SHP77 (cell line): ENCODE measurements at places on chromosomes 2 and 18.

- DNase-seq = no peak
Measured at GRCh38 chr2:65161551-65162100, 31.7 kb upstream of the RAB1A start.

DNA sequence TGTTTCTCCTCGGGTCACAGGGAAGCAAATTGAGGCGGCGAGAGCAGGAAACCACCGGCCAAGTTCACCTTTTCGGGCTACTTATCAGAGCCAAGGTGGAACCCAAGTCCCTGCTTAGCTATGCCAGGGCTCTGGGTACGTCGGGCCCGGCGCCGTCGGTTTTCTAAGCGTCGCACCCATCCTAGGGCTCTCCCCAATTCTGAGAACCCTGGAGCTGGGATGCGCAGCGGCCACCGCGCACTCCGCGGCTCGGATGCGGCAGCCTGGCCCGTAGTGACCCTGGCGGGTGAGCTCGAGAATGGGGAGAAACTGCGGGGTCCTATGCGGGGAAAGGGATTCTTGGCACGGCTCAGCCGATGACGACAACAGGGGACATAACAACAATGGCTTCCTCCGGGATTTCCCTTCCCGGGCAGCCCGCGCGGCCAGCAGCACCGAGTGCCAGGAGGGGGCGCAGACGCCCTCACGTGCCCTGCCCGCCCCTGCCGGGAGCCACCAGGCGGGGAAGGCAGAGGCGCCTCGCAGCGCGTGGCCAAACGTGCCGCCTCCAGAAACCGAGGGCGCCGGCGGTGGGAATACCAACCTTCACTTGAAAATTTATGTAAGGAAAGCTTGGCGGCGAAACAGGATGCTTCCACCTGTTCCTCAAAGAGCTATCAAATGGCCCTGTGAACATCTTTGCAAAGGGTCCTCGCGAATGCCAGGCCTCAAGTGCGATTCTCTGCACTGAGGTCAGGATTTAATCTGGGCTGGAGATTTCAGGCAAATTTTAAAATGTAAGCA is 2.1 kb upstream of the SLC30A3 start:
- peak; percentile 85 for DNase-seq

DNA sequence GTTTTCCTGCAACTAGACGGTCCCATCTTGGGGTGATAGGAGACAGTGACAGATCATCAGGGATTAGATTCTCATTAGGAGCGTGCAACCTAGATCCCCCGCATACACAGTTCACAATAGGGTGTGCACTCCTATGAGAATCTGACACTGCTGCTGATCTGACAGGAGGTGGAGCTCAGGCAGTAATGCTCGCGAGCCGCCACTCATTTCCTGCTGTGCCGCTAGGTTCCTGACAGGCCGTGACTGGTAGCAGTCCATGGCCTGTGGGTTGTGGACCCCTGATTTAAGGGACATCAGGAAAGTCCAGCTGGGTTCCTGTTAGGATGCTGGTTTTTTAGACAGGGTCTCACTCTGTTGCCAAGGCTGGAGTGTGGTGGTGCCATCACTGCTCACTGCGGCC is 48.7 kb downstream of the PTPRM start:
- no peak for DNase-seq

GRCh38 chr18:33735428-33735827 is 157.4 kb downstream of the ASXL3 start:
- DNase-seq = no peak

DNA sequence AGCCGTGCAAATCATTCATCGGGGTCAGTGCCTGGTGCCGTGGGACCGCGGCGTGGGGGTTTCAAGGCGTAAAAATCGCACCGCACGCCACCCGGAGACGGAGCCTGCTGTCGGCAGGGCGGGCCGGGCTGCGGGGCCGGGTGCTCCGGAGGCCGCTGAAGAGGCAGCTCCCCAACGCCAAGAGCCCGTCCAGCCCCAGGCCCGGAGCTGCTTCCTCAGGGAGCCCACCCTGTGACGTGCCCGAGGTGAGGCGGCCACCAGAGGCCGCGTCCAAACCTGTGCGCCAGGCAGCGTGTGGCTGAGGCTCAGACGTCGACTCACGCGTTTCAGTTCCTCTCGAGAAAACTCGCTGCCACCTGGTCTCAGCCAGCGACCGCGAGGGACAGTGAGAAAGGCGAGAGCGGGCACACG is 98.1 kb downstream of the NFATC1 start:
- no peak for DNase-seq

DNA sequence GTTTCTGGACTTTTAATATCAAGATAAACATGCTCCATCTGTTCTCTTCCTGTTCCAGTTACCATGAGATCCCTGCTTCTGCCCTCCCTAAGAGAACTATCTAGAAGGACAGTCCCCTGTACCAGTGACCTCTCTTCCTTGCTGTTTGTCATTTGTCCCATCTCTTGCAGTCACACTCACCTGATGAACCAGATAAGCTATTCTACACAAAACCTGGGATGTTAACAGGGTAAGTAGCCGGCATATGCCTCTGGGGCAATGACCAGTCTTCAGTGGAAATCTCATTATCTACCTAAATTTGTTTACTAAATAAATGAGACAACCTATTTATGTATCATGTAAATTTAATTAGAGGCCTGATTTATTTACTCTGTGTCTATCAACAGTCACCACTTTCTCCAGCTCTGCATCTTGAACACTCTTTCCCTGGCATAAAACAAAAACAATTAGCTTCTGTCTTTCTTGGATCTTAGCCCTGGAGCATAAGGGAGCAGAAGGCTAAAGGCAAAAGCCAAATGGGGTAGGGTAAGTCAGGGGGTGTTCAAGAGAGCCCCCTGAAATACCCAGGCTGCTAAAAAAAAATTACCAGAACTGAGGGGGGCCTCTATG is 337.7 kb downstream of the ALK start:
- no peak for DNase-seq

GRCh38 chr2:197786010-197786877 is 1.1 kb upstream of the BOLL start:
- no peak for DNase-seq

- DNase-seq = no peak
Measured at GRCh38 chr2:233267516-233268245, 16.2 kb downstream of the ATG16L1 start.

DNA sequence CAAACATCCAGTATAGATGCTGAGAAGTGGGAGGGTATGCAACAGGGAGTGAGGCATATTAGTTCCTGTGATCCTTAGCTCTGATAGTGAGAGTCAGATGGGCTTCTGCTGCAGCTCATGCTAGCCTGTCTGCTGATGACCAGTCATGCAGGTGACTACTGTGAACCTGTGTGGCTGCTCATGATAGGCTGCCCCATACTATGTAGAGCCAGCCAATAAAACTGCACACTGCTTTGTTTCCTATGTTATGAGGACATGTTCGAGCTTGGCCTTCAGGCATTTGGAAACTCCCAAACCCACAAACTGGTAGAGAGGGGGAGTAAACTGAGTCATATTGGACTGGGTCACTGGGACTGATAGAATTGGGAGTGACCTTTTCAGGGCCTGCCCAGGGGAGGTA is 20.1 kb upstream of the SERPINE2 start:
- no peak for DNase-seq

GRCh38 chr2:237198164-237198855 is 112.6 kb downstream of the COPS8 start:
- no peak for DNase-seq

DNA sequence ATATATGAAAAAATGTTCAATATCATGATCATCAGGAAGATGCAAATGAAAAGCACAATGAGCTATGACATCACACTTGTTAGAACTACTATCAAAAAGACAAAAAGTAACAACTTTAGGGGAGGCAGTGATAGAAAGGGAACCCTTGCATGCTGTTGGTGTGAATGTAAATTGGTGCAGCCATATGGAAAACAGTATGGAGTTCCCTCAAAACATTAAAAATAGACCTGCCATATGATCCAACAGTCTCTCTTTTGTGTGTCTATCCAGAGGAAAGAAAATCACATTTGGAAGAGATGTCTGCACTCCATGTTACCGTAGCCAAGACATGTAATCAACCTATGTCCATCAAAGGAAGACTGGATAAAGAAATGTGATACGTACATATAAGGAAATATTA is 92.3 kb upstream of the ALKAL2 start:
- DNase-seq = no peak

GRCh38 chr2:37670378-37671008 is 949 bp downstream of the CDC42EP3 start:
- no peak for DNase-seq

- DNase-seq = no peak
Measured at GRCh38 chr2:173419506-173419905, 64.8 kb downstream of the CDCA7 start.

GRCh38 chr2:56192664-56193305 is 9.0 kb downstream of the CCDC85A start:
- DNase-seq = no peak

GRCh38 chr2:159131914-159132281 is 154.6 kb downstream of the WDSUB1 start:
- no peak for DNase-seq

- no peak for DNase-seq
Measured at GRCh38 chr2:197189426-197190099, 121.0 kb downstream of the ANKRD44 start.

- no peak for DNase-seq
Measured at GRCh38 chr2:101162561-101163330, 11.6 kb upstream of the TBC1D8 start.

DNA sequence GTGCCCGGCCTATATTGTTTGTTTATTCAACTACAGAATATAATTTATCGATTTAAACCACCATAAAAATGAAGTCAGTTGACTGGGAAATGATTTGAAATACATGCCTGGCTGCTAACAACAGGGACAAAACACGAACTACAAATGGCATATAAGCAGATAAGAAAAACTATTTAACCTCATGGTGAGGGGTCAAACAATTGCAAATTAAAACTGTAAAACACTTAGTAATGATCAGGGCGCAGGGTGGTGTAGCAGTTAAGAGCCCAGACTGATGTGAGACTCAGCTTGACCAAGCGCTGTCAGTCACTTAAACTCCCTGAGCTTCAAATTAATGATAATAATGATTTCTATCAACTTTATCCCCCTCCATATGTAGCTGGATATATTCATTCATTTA is 6.7 kb downstream of the MTHFD2 start:
- no peak for DNase-seq

DNA sequence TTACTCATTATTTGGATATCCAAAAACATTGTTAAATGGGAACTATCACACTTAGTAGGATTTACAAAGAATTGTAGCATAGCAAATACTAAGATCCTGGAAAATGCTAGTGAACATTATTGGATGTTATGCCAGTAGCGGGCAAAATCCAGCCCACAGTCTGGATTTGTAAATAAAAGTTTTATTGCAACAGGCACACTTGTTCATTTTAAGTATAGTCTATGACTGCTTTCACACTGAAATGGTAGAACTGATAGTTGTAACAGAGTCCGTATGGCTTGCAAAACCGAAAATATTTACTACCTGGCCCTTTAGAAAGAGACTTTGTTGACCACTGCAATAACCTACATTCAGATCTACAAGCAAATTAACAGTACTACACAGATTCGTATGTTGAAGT is 53.6 kb downstream of the ACVR1 start:
- DNase-seq = no peak

GRCh38 chr2:119011162-119011909 is 69.3 kb downstream of the MARCO start:
- no peak for DNase-seq

- DNase-seq = no peak
Measured at GRCh38 chr18:76943542-76944339, 121.4 kb downstream of the ZNF236 start.

- DNase-seq = peak; percentile 60
Measured at GRCh38 chr2:180125245-180125962, 118.3 kb upstream of the CWC22 start.

DNA sequence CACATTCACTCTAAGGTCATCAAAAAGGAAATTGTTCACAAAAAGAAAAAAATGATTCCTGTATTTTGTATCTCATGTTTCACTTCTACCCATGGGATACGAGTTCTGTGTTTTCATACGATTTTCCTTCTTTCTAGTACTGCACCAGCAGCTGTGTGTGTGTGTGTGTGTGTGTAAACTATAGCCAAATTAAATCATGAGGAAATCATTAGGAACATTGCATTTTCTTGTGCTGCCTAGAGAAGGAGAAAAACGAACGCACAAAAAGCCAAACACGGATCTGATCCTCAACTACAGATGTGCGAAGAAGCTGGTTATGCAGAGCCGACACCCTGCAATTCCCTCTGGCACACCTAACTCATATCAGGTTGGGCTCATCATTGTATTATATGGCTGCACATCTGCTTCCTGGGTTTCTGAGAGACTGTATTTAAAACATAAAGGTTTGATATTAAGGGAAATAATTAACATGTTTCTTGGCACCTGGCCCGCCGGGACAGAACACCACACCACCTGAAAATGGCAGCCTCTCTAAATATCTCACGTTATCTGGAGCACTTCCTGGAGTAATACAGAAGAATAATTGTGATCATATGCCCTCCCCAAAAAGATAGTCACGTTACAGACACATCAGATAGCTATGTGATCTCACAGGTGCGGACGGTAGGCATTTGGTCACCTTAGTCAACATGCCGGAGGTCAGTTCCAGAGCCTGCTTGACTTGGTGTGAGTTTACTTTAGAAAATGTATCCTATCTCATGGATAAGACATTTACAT is 586.3 kb upstream of the SALL3 start:
- DNase-seq = no peak

DNA sequence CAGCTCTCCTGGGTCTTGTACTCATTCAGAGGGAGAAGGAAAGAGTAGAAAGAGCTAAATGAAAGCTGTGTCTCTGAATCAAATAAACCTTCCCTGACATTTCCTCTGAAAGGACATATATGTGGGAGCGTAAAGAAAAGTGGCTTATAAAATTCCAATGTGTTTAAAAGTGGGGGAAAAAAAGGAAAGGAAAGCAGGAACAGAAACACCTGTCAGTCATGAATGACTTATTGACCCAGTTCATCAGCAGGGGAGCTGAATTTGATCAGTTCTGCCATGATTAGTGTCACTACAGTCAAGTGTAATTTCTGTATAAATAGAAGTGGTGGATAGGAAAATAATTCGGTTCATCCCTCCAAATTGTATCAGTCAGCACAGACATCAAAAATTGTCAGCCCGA is 382.5 kb downstream of the ERBB4 start:
- no peak for DNase-seq

DNA sequence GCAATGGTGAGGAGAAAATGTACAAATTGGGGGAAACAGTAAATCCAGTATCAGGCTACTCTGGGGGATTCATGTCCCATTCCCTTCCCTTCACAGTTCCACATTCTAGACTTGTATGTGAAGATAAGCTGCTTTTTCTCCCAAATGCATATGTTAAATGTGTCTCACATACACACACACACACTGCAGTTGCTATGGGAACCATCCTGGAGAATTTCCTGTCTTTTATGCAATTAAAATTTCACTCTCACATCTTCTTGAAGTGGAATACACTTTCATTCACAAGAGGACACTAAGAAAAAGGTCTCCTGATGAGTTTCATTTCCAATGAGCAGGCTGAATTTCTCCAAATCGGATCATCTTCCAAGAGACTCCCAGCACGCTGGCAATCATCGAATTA is 366.0 kb downstream of the LRATD1 start:
- DNase-seq = no peak

- DNase-seq = no peak
Measured at GRCh38 chr2:10560626-10561025, 112.5 kb upstream of the ODC1 start.
